ENCODE measurements at places on chromosomes 7 and 10.
A peak's percentile ranks its signal among the peaks of the same experiment; 100 is the strongest.

GRCh38 chr7:98283127-98283886 lies 1.8 kb downstream of the BRI3 start:
- DNase-seq, result peak; percentile 83

DNA sequence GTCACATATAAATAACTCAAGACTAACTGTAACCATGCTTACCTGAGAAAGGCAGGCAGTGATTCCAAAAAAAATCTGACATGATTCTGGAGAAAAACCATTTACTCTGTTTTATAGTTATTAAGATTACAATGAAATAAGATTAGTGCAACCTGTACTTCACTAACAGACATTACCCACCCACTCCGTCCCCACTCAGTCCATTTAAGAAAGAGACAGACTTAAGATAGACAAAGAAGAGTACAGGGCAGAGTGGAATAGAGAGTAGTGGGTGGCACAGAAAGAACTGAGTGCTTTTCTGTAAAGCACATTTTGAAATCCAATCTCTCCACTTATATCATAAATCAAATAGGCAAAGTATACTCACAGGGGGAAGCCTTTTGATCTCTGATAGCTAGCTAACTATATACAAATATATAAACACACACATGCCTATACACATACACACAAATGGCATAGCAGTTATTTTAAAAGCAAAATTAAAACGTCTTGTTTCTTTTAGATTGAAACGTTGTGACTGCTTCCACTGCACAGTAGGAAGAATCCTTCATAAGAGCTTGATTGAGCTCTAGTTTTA lies 11.9 kb downstream of the PAXIP1 start:
- no peak for DNase-seq

- no peak for DNase-seq
Observed at GRCh38 chr7:39721919-39722597, 98.7 kb downstream of the RALA start.

DNA sequence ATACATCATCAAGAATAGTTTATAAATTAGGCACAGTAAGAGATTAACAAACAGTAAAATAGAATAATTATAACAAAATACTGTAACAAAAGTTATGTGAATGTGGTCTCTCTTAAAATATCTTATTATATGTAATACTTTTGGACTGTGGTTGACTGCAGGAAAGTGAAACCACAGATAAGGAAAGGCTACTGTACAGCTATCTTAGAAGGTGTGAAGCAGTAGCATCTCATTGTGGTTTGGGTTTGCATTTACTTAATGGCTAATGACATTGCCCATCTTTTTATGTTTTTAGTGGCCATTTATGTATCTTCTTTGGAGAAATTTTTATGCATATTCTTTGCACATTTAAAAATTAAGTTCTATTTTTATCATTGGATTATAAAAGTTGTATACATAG lies 296.4 kb upstream of the MAGI2 start:
- DNase-seq, result no peak

DNA sequence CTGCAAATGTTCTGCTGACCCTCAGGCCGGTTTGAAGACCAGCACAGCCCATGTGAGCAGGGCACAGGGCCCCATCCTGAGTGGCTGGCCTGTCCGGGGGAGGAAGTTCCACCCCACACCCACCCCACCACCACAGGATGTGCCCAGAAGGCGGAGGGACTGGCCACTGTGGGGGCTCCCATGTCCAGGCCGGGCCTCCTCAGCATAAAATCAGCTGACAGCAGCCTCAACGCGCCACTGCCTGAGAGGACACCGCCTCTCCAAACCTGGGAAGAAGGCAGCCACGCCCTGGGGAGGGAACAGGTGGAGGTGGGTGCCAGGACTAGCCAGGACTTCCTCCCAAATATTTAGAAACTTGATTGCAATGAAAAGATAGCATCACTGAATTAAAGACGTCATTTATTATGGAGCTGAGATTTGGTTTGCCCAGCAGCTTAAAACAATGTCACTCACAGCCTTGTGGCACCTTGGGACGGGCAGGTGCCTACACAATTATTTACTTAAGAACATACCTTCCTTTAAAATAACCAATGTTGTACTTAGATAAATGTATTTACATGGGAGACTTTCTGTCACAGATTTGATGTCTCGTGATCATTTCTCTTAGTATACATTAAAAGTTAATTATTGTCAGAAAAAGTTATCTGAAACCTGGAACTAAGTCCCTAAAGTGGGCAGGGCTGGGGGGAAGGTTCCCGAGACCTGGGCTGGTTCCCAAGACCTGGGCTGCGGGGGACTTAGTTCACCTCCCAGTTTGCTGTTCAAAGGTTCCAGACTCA lies 27.3 kb upstream of the FAM20C start:
- no peak for DNase-seq

GRCh38 chr10:93436591-93437085 lies 45.5 kb downstream of the MYOF start:
- DNase-seq, result peak; percentile 98

DNA sequence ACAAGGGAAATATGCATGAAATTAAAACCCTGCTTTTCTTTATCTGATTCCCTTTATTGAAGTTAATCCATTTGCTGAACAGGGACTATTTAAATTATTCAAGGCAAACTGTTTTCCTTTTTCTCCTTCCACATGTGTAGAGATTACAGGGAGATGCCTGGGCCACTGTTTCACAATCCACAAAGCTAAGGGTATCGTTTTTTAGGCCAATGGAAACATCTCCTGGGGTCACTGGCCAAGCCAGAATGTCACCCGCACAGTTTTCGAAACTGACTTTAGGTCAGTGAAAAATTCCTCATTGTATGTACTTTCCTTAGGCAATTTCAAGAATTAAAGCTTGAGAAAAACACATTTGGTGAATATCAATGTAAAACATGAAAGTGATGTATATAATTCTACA lies 259.2 kb upstream of the BMPER start:
- no peak for DNase-seq

GRCh38 chr7:93574646-93575554 lies at the start of gene CALCR:
CALCR (minus strand) TSS chr7:93574724; CDS start chr7:93486981, 87,743 bp downstream.
- DNase-seq, result no peak

DNA sequence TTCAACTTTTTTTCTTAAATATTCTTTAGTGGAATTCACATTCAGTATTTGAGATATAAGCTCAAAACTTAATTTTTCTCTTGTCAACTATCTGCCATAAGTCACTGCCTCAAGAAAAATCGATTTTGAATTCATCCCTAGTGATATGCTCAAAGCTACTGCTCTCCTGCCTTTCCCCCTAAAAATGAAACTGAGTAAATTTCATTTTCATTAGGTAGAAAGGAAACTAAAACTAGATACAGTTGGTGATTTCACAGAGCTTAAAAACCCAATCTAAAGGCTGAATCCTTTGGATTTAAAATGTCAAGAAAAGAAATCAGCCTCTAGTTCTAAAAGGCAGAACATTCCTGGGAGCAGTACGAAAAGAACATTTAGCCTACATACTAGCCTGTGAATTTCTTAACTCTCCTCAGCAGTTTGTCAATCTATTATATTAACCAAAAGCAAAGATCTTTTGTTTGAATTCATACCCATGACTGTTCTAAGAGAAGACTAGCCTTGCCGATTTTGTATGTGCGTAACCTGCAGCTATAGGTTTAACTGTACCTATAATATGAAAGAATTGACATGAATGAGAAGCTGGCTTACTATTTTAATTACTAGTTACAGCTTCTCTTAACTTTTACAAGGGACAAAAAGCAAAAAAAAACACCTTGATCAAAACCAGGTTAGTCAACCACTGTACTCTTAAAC lies 4.9 kb upstream of the FAM53B start:
- DNase-seq, result no peak

GRCh38 chr10:71077796-71078453 lies 134.4 kb upstream of the UNC5B start:
- DNase-seq, result no peak

GRCh38 chr10:87064651-87065050 lies 30.0 kb downstream of the GLUD1 start:
- no peak for DNase-seq

- no peak for DNase-seq
Observed at GRCh38 chr7:158406364-158406763, 181.3 kb downstream of the PTPRN2 start.

DNA sequence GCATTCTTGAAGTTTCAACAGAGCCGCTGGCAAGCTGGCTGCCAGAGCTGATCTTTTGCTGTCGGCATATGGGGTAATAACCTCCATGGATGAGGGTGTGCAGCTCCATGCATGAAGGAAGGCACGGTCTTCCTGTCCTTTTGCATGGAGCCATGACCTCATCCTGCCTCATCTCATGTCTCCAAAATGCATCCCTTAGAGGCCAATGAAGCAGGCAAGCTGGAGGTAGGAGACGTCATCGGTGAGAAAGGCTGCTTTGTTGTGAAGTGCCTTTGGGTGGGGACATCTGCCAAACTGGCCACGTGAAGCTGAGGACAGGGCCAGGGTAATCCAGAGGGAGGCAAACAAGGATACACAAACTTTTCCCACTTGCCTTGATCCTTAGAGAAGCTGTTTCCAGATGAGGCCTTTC lies 161.5 kb upstream of the TBX20 start:
- no peak for DNase-seq

GRCh38 chr7:27689591-27690164 lies 27.0 kb upstream of the HIBADH start:
- DNase-seq, result no peak

- DNase-seq, result no peak
Observed at GRCh38 chr10:109308971-109309370, 614.3 kb downstream of the XPNPEP1 start.

DNA sequence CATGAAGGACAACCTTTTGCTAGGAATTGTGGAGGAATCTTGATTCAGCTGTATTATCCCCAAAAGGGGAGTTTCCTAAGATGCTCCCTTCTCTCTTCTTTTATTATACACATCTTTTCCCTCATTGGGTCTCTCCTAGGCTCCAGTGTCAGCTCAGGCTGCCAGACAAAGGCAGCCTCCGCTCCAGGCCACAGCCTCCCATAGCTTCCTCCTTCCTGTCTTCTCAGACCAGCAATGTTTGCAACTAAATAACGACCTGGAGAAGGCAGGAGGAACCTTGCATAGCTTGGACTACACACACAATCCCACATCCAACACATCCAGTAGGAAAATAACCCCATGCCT lies 12.3 kb downstream of the SFXN3 start:
- DNase-seq, result peak; percentile 15

DNA sequence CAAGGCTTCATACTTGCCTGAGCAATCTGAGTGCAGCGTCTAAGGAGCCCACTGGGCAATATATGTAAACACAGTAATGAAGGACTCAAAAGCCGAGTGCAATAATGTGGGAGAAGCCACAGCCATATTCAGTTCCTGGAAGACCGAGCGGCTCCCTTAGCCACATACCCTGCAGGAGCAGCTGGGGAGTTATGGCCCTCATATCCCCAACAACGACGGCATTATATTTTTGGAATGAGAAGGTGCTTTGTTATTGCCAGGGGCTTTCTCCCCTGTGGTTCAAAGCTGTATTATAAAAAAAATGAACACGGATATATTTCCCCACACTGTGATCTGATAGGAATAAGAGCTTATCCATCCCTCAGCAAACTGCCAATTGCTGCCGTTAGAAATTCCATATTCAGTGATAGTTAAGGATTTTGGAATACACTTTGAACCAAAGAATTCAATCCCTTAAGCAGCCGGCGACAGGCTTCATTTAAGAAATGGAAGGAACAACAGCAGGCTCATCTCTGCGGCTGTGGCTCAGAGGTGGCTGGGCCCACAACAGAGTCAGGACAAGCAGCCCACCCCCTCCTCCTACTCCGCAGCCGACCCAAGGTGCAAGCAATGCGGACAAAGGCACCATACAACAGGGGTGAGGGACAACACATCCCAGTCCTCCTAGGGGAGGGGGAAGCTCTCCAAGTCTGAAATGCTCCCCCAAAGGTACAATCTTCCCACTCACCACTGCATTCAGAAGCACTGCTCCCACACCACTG lies 77.2 kb downstream of the TNS3 start:
- DNase-seq, result no peak

- DNase-seq, result no peak
Observed at GRCh38 chr7:116836911-116837310, 25.5 kb upstream of the CAPZA2 start.

- peak; percentile 28 for DNase-seq
Observed at GRCh38 chr7:48035967-48036478, 680 bp downstream of the C7orf57 start.

DNA sequence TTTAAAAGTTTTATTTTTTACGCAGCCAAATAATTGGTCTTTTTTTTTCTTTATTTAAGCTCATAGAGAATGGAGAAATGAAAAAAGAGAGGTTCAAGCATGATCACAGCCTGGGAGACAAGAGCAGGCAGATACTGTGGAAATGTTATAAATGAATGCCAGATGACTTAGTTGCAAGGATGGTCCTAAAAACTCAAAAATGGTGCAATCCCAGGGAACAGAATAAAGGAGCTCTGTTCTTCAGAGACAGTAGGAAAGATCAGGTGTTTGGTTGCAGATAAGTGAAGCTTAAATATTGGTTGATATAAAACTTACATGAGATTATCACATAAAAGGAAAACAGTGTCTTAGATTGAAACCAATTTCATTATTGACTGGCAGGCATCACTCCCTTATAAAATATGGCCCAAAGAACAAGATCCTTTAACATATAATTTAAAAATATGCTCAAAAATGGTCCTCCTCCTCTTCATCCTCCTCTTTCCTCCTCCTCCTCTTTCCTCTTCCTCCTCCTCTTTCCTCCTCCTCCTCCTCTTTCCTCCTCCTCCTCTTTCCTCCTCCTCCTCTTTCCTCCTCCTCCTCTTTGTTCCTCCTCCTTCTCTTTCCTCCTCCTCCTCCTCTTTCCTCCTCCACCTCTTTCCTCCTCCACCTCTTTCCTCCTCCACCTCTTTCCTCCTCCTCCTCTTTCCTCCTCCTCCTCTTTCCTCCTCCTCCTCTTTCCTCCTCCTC lies 18.6 kb downstream of the GNAT3 start:
- peak; percentile 18 for DNase-seq

DNA sequence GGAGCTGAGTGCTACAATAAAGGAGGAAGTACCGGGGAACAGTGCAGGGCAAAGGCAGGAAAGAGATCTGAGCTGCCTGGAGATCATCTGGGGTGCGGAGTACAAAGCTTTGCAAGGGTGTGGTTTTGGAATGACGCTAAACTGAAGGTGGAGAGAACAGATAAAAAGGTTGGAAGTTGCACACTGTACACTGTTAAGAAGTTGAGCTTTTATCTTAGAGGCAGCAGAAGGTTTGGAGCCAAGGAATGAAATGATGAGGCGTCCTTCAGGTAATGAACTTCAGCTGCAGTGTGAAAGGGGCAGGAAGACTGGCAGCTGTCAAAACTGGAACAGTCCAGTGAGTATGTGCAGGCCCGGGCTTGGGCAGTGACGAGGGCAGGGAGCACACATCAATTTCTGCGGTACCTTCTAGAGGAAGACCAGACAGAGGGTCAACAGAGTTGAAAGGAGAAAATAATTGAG lies 7.2 kb upstream of the ANKRD61 start:
- DNase-seq, result no peak
